ENCODE measurements at places on chromosomes 16 and 17. TPM values are rescaled to one million over a fixed set of nuclear protein-coding genes. Genes with fewer than 3 reads are reported as not detected.

The FAM20A gene
- not detected for polyA plus RNA-seq

The CYTH1 gene
- 24.8 TPM for polyA plus RNA-seq

- DNase-seq, result no peak
Observed at GRCh38 chr17:41404024-41404671, 6.7 kb upstream of the KRT31 start.

GRCh38 chr16:85649411-85650134, 36.5 kb downstream of the GSE1 start:
- no peak for DNase-seq

- DNase-seq, result no peak
Observed at GRCh38 chr16:55418586-55418985, 60.4 kb upstream of the MMP2 start.

Measured in SK-N-SH (cell line).